ENCODE measurements at places on chromosomes 7 and 10.

DNA sequence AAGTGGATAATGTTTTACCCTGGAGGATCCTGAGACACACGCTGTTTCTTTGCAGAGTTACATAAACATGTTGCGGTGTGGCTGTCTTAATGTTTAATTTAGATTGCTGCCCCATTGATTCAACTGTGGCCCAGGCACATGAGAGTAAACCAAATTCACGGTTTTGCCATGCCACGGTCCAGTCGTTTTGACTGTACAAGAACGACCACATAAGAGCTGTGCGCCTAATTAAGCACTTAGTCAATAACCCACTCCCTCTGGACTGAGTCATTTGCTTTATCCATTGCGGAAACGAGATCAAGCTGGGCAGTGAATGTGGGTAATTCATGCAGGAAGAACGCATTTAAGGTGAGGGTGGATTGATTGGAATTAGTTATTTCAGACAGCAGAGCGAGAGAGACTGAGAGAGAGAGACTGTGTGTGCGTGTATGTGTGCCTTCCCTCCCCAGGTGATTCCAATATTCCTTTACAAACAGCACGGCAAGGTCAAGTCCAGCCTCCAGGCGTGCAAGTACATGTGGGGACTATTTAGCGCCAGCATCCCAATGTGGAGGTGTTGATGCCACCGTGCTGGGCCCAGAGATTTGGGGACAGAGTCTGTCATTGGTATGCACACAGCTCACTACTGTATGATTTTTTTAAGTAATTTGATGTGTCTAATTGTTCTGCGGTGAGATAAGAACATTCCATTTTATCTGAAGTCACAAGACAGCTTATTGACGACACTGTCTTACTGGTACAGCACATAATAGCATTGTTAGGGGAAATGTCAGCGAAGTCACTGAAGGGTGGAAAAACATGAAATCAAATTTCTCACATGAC, 8.4 kb upstream of the TEX36 start:
- DNase-seq: no peak

GRCh38 chr7:99928994-99929729, at the start of gene GJC3:
GJC3 (minus strand) TSS chr7:99929620; CDS start chr7:99929620, 0 bp downstream.
- peak; percentile 49 for DNase-seq

DNA sequence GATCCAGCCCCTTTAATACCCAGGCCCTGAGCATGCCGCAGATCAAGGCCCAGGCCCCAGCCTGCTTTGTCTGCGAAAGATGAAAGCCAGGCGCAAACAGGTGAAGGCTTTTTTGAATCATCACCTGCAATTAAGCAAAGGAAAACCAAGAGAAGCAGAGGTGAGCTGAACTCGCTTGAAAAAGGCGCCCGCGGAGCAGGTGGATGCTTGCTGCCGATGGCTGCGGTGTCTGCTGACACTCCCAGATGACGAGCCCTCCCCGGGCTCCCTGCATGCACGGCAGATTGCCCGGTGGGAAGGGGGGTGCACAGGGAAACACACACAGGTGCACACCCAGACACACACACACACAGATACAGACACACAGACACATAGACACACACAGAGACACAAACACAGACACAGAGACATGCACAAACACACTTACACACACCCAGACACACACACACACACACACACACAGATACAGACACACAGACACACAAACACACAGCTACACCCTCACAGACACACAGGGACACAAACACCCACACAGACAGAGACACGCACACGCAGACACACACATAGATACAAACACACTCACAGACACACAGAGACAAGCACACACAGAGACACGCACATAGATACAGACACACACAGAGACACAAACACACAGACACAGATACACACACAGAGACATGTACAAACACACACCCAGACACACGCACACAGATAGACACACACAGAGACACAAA, 142.6 kb upstream of the RNF32 start:
- no peak for DNase-seq

GRCh38 chr10:48406204-48406603, 99.7 kb downstream of the MAPK8 start:
- DNase-seq: no peak

GRCh38 chr10:75475460-75476182, 44.2 kb downstream of the LRMDA start:
- no peak for DNase-seq

DNA sequence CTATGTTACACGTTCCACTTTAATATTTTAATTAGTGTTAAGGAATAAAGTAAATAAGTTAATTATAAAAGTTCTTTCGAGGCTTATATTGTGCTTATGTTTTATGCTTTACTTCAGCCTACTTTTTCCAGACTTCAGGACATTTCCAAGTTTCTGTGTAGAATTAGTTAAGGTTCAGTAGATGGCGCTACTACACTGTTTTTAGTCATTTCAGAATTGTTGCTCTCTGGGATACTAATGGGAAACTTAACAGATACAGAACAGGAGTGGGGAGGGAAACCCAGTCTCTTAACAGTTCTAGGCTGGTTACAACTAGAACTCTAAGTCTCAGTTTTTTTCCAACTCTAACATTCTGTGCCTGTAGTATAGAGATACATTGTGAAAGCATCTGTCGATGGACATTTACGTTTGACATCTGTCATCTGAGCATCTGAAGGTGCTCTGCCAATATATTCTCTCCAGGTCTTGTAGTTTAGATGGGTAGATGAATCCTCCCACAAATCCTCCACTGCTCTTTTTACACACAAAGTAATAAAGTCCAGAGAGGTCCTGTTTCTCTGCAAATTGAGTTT, 56.8 kb upstream of the FAM171A1 start:
- peak; percentile 27 for DNase-seq

DNA sequence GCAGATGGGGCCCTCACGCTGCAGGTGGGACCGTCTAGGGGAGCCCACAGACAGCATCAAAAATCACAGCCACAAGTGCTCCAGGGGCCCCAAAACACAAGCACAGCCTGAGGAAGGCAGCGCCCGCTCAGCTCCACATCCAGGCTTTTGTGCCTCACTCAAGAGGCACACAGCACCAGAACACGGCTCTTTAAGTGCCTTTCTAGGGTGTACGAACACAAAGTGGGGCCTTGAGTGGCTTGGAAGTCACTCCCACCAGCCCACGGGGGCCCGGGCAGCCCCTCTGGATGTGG, 65.2 kb downstream of the DIP2C start:
- DNase-seq: no peak

- no peak for DNase-seq
Measured at GRCh38 chr7:47670729-47671128, 88.8 kb upstream of the TNS3 start.

- DNase-seq: no peak
Measured at GRCh38 chr10:89414879-89415821, 782 bp downstream of the IFIT5 start.

DNA sequence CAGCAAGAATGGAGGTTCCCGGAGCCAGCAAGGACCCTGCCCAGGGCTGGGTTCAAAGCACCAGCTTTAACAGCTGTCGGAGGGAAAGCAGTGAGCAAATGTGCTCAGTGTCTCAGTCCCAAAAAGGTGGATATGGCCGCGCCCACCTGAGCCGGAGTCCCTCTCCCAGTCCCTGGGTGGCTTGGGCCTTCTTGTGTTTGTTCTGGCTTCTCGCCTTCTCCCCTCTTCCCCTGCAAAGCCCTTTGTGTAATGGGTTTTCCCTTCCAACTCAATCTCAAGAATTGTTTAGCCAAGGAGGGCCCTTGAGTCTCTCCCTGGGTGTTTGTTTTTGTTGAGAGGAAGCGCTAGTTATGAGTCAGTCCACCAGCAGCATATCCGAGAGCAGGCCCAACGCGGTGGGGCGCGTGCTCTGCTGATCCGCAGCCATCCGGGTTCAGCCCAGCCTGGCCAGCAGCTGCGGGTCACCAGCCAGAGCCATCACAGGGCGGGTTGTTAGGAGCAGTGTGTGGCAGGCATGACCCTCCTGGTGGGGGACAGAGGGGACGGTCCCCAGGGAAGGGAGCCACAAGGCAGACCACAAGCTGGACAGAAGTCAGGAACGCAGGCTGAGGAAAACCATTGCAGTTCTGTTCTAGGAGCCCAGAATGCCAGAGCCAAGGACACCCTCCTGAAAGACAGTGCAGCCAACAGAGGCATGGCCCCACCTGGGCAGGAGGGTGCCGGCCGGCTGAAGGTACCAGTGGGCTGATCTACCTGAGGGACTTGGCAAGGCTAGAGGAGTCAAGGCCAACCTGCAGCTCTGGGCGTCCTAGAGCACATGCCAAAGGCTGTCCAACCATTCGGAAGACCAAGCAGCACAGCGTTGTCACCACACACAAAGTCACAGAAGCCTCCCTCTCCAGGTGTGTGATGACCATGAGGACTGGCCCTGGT, 21.3 kb downstream of the CALML3 start:
- no peak for DNase-seq

DNA sequence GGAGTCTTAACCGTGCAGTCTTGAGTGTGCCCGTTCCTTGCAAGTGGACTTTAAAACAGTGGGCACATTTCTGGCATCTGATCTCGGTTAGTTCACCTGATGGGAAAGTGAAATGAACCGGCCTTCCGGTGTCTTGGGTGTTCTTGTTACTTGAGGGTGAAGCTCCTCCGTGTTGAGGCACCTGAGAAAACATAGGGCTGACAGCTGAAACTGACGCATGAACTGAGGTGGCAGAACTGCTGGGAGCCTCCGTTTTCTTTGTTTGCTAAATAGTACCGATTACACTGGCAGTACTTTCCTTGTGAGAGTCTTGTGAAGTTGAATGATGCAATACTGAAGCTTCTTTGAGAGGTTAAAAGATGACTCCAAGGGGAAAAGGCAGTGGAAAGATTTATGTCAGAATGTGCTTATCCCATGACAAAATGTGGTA, 62.8 kb upstream of the SAMD8 start:
- no peak for DNase-seq

DNA sequence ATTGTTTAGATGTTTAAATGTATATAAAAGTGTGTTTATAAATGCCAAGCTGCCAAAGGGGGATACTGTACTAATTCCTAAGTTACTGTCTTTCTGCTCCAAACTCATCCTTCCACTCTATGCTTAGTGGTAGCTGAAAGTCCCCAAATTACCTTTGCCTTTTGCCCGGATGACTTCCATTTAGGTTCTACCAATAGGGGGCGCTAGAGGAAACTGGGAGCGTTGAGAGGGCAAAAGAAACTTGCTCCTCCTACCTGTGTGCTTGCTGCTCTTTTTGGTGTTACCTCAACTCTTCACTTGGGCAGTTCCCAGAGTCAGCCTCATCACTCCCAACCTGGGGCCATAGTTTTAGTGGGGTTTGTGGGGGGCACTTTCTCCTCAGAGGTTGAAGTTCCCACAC, 5.9 kb upstream of the OR2A25 start:
- DNase-seq: no peak

- DNase-seq: no peak
Measured at GRCh38 chr7:83366629-83367028, 203.9 kb upstream of the PCLO start.

- DNase-seq: no peak
Measured at GRCh38 chr10:78415111-78415510, 381.4 kb downstream of the RPS24 start.

- peak; percentile 59 for DNase-seq
Measured at GRCh38 chr10:70932392-70933196, 44.2 kb upstream of the PCBD1 start.

All from LNCaP clone FGC (cell line).